Stimulated activated CD8-positive, alpha-beta memory T cell treated with anti-CD3 and anti-CD28 coated beads, Interleukin-7, amount 100 ng/mL, for 1 hour (primary cell): ENCODE measurements at places on chromosomes 3 and 15.

- DNase-seq: no peak
Observed at GRCh38 chr3:171699601-171700000, 110.7 kb downstream of the PLD1 start.

GRCh38 chr3:157844800-157845565 lies 261.2 kb downstream of the SHOX2 start:
- no peak for DNase-seq

DNA sequence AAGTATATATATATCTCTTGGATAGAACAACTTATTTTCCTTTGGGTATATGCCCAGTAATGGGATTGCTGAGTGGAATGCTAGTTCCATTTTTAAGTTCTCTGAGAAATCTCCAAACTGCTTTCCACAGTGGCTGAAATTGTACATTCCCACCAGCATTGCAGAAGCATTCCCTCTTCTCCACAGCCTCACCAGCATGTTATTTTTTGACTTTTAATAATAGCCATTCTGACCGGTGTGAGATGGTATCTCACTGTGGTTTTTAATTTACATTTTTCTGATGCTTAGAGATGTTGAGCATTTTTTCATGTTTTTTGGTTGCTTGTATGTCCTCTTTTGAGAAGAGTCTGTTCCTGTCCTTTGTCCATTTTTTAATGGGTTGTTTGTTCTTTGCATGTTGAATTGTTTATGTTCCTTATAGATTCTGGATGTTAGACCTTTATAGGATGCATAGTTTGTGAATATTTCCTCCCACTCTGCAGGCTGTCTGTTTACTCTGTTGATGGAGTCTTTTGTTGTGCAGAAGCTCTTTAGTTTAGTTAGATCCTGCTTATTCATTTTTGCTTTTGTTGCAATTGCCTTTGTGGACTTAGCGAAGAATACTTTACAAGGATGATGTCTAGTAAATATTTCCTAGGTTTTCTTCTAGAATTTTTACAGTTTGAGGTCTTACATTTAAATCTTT lies 82.7 kb upstream of the NR2F2 start:
- DNase-seq: no peak

DNA sequence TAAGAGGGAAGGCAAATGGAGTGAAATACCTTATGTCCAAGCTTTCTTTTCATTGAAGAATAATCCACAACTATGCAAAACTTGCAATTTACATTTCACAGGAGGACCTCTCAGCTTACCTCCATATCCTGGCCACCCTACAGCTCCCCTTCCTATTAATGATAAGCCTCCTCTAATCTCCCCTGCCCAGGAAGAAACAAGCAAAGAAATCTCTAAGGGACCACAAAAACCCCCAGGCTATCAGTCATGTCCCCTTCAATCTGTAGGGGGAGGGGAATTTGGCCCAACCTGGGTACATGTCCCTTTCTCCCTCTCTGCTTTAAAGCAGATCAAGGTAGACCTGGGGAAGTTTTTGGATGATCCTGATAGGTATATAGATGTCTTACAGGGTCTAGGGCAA lies 11.0 kb upstream of the OSBPL11 start:
- no peak for DNase-seq

DNA sequence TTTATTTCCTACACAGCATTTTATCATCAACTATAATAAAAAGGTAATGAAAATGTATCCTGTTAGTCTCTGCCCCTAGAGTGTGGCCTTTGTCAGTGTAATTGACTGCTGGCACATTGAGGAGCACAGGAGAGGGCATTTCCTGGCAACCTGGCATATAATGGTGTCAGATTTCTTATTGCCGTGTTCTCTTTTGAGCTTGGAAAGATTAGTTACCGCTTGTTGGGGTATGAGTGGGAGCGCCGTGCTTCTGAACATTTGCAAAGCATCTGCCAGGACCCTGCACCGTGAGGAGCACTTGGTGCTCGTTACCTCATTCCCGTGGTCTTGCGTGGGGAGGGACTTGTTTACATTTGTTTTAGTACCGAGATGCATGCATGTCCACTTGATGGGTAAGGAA lies 124.4 kb downstream of the PTPRG start:
- DNase-seq: no peak

- DNase-seq: no peak
Observed at GRCh38 chr3:142056656-142057330, 92.6 kb downstream of the TFDP2 start.

DNA sequence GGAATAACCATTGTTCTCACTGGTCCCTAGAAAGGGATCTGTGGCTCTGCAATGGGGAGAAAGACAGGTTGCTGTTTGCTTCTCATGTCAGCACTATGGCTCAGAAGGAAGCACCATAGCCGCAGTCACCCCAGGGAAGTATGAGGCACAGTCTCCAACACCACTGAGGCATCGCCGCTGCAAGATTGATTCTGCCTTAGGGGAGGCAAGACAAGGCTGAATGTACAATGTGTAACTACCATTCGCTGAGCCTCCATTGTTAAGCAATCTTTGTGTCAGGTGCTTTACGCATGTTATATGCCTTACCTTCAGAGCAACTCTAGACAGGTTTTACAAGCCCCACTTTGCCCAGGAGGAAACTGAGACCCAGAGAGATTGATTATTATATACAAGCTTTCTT lies 100.7 kb upstream of the KCNMB2 start:
- no peak for DNase-seq

DNA sequence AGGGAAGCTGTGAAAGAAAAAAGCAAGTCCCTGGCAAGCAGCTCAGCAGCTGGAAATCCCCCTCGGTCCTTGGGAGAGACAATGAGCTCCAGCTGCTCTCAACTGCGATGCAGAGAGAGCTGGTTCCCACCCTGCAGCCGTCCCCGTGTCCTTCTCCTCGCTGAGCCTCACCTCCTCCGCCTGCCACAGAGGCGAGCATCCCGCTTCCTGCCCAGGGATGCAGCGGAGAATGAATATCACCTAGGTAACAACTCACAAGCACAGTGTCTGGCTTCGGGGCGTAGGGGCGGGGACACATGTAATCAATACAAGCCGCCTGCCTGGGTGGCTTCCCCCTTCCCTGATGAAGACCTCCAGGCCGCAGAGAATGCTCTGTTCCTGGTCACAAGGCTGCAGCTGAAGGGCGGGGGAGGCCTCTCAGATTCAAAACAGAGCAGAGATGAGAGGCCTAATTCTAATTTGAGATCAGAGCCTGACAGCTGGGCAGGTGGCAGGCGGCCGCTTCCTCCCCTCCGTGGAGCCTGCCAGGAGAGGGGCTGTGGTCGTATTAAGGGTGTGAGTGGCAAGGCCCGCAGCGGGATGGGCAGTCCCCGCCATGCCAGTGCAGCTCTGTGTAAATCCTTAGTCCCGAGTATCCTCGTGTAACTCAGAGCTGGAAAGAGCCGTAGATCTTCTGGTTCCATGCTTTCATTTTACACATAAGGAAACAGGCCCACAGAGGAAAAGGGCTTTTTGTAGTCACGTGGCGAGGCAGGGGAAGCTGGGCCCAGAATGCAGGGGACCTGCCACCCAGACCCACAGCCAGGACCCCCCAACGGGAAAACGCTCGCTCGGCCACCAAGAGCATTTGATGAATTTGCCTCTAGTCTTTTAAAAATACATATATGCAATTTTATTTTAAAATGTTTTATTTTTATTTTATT lies 24.3 kb downstream of the ZDHHC19 start:
- no peak for DNase-seq

DNA sequence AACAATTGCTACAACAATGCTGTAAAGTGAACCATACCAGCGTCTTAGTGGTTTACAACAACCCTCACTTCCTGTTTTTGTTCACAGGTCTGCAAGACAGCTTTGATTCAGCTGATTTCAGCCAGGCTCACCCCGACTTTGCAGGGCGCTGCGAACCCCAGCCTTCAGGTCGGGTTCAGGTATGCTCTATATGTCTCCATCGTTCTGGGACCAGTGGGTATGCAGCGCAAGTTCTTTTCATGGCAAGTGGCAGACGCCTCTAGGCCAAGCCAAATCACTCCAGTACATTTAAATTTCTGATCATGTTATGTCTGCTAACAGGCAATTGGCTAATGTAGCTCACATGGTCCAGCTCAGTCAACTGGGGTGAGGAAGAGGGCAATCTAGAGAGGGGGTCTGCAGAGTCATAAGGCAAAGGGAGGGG lies 52.4 kb upstream of the RGMA start:
- no peak for DNase-seq

DNA sequence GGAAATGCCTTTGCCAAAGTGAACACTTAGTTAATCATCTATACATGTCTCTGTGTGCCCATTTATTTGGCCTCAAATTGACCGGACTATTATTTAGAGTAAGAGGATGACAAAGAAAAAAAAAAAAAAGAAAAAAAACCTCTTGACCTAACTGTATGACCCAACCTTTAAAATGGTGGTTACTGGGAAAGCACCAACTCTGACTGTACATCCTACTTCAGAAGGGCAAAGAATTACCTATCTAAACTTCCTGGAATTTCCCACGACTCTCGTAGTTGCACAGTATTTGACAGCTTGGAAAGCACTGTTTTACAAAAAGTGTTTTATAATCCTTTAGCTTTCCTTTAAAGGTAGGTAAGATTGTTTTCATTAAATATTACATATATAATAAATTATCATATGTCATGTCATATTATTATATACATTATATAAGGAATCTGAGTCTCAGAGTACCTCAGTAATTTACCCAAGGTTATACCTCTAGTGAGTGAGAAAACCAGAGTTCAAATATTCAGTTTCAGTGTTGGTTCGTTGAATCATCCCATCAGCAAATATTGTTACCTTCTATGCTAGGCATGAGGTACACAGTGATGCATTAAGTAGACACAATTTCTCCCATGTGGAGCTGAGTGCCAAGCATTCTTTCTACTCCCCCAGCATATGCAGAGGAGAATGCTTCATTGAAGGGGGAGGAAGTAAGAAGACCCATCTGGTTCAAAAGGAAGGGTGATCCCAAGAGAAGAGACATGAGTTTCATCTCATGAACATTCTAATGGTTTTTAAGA lies 5.0 kb downstream of the BCL2A1 start:
- no peak for DNase-seq

- DNase-seq: no peak
Observed at GRCh38 chr3:10927551-10927950, 65.0 kb upstream of the SLC6A1 start.

- DNase-seq: no peak
Observed at GRCh38 chr3:95226437-95226836, 1163.6 kb downstream of the NSUN3 start.

GRCh38 chr15:43903864-43904290 lies 77.1 kb downstream of the WDR76 start:
- DNase-seq: no peak

DNA sequence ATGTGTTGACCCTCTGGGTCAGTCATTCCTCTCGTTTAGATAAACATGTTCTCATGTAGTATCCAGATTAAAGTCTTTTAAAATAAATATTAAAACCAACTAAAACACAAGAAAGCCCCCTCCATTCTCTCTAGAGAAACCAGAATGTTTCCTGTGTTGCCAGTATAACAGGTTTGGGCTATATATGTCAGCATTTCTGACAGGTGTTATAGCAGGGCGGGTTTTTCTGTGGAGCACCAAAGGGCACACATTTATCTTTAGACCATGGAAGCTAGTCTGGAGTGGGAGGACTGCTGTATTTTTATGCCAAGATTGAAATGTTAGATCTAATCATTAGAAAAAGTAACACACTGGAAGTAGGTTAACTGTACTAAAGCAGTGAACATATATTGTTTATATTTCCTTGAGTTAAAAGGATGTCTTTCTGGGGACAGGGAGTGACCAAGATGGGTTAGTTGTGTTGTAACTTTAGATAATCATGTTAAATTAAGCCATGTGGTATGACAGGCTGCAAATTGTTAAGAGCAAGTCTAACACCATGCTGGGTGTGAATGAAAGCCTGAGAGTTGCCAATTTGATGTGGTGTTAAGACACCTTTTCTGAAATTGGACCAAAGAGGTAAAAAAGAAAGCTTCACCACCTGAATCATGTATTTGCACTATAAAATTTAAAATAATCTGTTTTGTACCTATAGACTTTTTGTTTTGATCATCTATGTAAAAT lies 15.6 kb downstream of the KCTD6 start:
- no peak for DNase-seq

DNA sequence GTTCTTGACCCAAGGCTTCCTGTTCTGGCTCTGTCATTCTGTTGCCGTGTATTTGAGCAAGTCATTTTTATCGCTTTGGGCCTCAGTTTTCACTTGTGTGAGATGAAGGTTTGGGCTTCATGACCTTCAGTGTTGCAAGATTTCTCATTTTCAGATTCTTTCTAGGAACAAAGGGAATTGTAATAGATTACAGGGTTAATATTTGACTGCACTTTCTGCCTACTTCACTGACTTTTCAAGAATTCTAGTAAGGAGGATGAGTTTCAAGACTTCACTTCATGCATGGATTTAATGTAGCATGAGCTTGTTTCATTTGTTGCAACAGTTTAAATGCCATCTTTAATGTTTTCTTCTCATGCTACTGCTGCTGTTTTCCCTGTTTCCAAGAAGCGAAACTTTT lies 226.5 kb downstream of the NLGN1 start:
- no peak for DNase-seq

GRCh38 chr3:105844704-105845103 lies 24.1 kb downstream of the CBLB start:
- no peak for DNase-seq
